ENCODE measurements at places on chromosomes 12 and 14.

DNA sequence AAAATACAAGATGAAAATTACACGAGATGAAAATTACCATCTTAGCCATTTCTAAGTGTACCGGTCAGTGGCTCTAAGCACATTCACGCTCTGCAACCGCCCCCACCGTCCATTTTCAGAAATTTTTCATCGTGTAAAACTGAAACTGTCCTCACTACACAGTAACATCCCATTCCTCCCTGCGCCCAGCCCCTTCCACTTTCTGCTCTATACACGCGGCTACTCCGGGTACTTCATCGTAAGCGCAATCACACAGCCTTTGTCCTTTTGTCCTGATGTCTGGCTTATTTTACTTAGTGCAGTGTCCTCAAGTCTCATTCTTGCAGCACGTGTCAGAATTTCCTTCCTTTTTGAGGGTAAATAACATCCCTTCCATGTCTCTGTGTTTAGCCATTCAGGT, 3.6 kb upstream of the GPR132 start:
- no peak for DNase-seq

- DNase-seq = no peak
Observed at GRCh38 chr12:64706306-64706705, 52.9 kb downstream of the GNS start.

DNA sequence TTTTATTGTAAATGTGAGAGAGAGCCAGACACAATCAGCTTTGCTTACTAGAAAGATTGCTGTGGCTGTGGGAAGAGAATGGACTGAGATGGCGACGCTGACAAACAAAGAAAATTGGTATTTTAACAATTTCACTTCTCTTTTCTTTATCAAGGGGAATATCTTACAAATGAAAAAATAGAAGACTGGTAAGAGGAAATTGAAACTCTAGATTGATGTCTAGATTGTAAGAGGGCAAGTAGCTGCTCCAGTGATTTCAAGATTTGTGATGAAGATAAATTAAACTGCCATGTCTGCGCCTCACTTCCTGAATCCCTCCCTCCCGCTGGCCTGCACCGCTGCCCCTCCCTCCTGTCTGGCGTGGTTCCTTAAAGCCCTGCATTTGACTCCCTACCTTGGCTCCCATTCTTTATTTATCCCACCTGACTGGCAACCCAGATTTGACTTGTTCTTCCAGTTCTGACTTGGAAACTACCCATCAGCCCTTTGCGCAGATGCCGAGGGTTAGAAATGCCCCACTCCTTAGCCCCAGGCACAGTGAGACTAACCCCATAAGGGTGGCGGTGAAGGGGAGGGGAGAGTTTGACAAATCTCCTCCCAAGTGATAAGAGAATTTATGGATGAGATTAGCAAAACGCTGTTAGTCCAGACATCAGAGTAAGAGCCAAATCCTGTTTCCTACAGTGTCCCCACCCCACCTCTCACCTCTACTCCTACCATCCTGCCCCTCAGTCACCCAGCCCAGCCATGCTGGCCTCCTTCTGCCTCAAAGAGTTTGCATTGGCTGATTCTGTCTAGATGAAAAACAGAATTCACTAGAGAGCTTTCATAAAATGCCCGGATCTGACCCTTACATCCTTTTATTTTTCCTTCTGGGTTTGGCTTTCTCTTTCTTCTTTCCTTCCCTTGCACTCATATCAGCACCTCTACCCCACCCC, 125.3 kb upstream of the ATF7IP start:
- DNase-seq = peak; percentile 6

DNA sequence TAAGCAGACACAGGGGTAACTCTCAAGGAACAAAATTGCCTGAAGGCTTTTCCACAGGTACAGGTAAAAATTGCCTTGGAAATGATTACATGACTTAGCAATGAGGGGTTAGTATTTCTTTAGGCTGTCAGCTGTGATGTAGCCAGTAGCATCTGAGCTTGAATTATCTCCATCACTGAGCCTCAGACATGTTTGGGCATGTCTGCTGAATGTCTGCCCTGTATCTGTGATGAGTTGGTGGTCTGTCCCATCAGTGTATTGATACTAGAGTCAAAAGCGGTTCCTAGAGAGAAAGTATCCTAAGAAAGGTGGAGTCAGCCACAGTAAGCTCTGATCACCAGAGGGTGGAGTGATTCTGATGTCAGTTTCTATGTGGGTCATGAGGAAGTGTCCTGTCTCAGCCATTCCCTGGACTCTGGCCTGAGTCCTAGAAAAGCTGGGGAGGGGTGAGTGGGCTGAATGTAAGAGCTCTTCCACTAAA, 16.3 kb downstream of the AKAP6 start:
- DNase-seq = no peak

- no peak for DNase-seq
Observed at GRCh38 chr14:74575936-74576335, 36.1 kb downstream of the LTBP2 start.

GRCh38 chr14:50100805-50101204, 15.6 kb downstream of the VCPKMT start:
- no peak for DNase-seq

GRCh38 chr12:70605976-70606375, 31.3 kb downstream of the PTPRB start:
- DNase-seq = peak; percentile 56

DNA sequence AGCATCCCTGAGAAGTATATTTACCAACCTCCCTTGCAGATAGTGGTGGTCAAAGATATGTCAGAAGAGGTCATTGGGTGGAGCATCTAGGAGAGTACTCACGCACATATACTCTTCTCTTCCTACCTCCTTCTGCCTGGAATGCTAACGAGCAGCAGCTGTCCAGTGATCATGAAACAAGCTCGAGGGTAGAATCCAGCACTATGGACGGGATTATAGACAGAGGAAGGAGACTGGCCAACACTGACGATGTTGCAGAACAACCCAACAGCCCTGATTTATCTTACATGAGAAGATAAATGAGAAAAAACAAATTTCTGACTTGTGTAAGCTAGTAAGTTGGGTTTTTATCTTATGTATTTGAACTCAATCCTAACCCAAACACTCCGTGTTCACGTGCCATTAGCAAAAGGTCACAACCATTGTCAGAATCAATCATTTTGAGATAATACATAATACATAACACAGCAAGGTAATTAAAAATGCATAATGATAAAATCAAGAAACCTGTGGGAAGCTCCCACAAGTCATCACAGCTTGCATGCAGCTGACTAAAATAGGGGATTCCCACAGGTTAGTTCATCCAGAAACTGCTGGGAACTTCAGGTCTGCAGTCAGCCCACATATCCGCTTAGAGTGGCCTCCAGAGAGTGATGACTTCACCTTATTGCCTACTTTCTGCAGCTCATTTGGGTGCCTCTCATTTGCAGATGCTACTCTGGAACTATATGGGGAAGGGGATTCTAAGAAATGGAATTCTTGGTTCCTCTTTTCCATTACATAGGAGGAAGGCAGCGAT, 36.3 kb upstream of the STK38L start:
- DNase-seq = no peak

GRCh38 chr14:61368114-61368710, 46.8 kb downstream of the PRKCH start:
- DNase-seq = no peak

DNA sequence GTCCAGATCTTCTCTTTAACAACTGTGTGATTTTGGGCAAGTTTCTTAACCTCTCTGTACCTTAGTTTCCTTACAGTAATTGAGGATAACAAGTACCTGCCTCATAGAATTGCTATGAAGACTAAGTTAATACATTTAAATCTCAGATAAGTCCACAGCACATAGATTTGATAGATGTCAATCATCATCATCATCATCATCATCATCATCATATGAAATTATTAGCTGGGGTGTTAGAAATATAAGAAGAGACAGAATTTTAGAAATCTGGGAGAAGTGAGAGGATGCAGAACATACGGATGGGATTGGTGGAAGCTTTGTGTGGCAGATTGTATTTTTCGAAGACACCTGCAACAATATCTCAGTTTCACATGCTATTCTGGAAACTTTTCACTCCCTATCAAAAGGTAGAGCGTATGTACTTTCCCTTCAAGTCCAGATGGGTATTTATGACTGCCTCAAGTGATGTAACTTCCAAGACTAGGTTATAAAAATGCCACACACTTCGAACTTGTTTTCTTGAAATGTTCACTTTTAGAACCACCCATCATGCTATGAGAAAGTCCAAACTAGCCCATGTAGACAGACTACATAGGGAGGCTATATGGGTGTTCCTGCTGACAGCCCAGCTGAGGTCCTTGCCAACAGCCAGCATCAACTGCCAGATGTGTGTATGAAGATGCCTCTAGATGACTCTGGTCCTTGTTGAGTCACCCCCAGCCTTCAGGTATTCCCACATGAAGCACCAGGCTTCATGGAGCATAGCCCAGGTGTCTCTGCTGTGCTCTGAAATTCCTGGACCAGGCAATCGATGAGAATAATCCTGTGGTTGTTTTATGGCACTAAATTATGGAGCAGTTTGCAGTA, 20.7 kb upstream of the SDR39U1 start:
- DNase-seq = no peak

DNA sequence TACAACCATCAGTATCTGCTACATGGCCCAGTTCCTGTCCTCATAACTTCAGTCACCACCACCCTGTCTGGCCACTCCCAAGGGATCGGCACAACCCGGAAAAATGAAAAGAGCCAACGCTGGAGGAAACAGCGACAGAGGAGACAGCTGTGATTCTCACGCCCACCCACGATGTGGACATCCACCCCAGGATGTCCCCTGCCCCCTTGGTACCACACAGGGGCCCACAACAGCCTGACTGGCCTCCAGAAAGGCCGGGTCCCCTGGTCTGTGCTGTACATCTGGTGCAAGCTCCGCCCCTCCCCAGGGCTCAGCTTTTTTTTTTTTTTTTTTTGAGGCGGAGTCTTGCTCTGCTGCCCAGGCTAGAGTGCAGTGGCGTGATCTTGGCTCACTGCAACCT, 12.5 kb downstream of the RPS6KL1 start:
- no peak for DNase-seq
